ENCODE measurements at places on chromosomes 7 and 10.

DNA sequence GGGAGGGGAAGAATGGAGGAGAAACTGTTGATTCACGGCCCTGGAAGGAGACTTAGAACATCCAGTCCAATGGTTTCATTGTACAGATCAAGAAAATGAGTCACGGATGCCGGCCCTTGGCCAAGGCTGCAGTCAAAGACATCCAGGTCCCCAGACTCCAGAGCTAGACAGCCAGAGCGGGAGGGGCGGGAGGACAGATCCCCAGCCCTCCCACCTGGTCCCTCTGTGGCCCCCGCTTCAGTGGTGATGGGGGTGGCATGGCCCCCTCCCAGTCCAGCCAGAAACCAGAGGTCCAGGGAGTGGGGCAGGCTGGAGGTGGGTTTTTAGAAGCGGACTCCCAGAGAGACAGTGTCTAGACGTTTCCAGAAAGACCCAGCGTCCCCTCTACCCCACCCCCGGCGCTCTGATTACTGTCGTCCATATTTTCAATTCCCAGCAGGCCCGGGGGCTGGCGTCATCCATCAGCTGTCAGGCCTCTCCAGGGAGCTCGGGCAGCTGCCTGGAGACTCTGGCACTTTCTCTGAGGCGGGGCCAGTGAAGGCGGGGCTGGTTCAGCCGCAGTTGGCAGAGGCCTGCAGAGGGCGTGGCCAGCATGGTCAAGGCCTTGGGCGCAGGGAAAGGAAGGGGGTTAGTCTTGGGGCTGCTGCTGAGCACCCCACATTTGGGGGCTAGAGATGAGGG, 8.0 kb upstream of the HSPB1 start:
- peak; percentile 97 for DNase-seq

GRCh38 chr7:2386964-2387669, 16.3 kb upstream of the CHST12 start:
- no peak for DNase-seq

DNA sequence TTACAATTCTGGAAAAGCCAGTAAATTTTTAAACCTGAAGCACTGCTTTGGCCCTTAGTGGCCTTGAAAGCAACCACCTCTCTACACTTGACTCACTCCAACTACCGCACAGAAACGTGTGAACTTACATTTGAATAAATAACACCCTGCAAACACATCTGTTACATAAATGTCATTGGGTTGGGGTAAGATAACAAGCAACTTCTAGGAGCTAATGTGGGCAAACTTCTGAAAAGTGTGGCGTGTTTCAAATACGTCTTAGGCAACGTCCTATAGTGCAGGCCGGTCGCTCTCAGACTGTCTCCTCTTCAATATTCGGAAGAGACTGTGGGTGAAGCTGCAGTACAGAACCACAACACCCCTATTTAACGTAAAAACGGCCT, 474 bp downstream of the ORC5 start:
- peak; percentile 33 for DNase-seq

GRCh38 chr10:129090618-129091366, 376.2 kb upstream of the MGMT start:
- DNase-seq, result peak; percentile 34

DNA sequence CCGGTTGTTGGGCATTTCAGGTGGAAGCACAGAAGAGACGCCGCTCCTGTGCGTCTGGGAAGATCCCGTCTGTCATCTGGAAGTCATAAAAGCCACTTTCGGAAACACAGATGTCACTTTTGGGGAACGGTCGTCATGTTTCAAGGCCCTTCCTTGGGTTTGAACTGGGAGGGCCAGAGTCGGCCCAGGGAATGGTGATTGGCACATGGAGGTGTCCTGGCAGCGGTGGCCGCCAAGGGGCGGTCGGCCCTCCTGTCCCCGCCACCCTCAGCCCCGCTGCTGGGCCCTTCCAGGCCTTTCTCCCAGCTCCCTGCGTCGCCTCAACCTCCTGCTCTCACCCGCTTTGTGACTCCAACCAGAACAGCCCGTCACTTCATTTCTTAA, 115.2 kb upstream of the SFMBT2 start:
- no peak for DNase-seq

DNA sequence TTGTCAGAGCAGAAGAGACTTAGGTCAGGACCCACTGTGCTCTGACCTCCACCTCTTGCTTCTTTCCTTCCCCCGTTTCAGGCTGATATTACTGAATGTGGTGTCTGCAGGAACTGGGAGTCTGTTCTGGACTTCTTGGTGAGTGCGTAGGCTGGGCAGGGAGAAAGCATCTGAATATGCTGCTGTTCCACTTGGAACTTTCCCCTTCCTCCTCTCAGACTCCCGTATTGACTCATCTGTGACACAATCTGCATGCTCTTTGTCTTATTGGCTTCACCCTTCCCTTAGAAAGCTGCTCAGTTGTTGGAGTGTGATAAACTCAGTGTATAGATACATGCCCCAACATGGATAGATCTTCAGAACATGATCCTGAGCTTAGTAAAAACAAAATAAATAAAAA, 137.6 kb upstream of the HABP2 start:
- peak; percentile 4 for DNase-seq

DNA sequence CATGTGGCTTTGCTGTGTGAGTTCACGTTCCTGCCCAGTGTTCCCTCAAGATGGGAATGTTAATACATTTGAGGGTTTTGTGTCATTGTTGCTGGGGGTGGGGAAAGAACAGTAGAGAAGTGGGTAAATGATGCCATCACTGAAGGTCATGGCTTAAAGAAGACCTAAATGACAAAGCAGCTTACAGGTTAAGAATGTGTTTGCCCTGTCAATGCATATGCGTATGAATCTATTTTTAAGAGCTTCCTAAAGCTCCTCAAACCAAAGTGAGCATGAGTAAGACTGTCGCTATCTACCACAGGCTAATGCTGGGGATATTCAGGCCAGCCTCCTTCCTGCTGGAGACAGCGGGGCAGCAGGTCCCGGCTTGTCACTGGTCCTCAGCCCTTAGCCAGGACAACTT, 162.9 kb downstream of the CREB5 start:
- DNase-seq, result no peak

GRCh38 chr10:7471720-7472367, 61.0 kb upstream of the SFMBT2 start:
- DNase-seq, result no peak

- DNase-seq, result no peak
Measured at GRCh38 chr7:38542156-38542555, 89.0 kb downstream of the AMPH start.

- DNase-seq, result no peak
Measured at GRCh38 chr7:156220078-156220605, 407.9 kb upstream of the SHH start.

- DNase-seq, result peak; percentile 12
Measured at GRCh38 chr10:128018236-128018635, 108.0 kb downstream of the MKI67 start.

- DNase-seq, result peak; percentile 77
Measured at GRCh38 chr7:93902777-93903423, 3.5 kb upstream of the GNGT1 start.

GRCh38 chr7:117325836-117326235, 3.0 kb upstream of the WNT2 start:
- DNase-seq, result peak; percentile 77

DNA sequence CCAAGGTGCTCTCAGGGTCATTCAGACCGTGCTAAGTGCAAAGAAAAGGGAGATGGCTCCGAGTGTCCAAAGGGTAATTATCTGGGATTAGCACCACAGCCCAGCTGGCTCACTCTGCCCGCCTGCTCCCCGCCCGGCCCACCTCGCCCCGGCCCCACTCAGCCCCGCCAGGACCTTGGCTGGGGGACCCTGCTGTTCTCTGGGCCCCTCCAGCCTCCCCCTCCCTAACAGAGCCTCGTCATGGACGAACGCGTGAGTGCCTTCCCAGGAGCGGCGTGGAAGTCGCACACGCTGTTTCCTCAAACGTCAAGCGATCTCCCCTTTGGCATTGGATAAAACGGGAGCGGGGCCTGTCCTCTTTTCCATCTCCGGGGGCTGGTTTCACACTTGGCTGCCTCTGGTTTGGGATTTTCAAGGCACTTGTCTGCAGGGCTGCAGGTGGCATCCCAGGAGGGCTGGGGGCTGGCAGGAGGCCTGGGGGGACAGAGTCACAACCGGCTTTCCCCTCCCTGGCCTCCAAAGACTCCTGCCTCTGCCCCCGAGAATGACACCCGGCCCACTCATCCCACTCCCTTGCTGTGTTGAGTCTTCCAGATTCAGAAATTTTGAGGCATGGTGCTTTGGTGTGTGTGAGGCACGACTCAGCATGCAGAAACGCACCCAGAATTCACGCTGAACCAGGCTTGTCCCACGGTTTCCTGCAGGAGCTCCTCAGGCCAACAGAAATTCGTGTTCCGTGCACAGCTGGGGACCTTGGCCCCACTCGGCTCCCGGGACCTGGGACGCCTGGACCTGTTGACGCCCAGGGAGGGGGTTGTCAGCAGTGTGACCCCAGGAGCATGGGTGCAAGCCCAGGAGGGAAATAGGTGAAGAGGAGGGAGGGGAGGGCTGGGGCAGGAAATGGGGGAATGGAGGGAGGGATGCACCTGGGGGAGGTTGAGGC, 110.0 kb downstream of the PDGFA start:
- no peak for DNase-seq

DNA sequence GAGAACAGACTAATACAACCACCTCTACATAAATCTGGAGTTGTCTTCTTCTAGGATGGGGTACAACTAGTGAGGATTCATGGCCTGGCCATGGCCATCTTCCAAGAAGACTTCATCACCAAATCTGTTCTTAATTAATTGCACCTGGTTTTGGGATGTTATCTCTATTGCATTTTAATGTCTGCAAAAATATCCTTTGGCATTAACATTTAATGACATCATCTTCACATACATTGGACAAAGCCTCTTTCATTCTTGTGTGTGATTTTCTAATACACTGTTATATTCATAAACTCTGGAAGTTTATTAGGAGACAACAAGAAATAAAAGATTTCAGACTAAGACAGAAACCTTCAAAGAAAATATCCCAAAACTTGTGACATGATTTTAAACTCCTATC, 124.2 kb upstream of the ABCB5 start:
- peak; percentile 12 for DNase-seq

DNA sequence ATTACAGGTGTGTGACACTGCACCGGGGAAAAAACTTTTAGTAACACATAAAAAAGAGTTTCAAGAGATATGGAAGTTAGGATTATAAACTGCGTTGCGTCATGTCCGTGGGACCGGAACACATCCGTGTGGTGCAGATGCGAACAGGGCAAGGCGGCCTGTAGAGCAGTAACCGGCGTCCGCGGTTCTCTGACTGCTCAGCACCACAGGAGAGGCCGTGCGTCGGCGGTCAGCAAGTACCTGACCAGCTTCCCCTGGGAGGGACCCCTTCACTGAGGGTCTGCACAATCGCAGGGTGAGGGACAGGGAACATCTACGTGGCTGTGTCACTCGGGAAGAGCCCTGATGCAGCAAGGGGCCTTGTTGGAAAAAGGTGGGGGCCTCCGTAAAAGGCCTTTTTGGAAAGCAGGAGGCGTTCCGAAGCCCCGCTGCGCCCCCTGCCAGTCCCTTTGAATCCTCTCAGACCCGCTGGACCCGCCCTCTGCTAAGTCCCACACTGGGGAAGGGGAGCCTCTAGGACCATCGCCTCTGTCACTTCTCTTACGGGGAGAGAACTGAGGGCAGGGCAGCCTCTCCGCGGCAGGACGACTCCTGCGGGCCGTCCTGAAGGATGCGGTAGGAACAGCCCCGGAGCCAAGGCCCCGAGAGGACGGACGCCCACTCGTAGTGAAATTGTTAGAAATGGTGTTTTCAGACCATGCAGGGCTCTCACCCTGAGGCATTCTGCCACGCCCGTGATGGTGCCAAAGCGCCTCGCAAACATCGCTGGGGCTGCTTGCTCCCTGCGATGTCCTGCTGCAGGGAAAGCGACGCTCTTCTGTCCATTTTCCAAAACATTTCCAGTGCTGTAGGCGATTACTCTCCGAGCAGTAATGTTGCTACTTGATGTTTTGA, 771.6 kb upstream of the COBL start:
- no peak for DNase-seq

DNA sequence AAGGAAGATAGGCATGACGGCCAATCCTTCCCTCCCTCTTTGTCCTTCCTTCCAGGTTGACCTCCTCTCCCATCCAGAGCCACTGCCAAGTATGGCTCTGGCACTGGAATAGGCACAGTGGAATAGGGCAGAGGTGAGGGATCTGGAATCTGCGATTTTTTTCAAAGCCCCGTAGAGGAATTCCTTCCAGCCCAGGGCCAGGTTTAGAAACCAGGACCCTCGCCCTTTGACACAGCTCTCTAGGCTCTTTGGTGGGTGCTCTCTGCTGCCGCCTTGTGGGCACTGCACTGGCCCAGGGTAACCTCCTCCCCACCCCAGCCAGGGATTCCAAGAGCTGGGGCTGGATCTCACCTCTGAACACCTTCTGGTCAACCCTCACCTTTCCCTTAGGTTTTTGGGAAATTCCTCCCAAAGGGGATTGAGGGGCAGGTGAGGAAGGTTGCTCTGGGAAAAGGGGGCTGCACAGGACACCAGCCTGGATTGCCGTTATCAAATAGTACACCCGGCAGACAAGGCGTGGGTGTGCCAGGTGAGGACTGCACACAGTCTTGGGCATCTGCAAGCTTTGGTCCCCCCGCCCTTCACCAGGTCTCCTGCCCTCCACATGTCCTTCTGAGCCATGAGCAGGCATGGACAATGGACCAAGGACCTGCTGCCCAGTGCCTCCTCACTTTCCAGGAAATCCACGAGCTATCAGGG, 22.8 kb downstream of the C10orf105 start:
- DNase-seq, result peak; percentile 26

DNA sequence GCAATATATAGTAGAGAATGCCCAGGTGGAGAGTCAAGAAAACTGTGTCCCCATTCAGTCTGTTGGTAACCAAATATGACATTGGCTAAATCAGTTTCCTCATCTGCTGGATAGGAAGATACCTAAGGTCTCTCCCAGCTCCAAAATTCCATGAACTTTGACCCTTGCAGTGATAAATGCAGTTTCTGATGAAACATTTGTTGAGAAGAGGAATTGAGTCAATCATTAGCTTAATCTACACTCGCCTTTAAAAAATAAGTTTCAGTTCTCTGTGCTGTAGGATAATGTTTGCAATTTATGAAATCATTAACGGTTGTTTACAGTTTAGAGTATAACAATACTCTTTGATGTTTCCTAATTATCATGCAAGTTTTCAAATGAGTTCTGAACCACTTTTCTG, 38.0 kb upstream of the SLC25A13 start:
- no peak for DNase-seq

- peak; percentile 11 for DNase-seq
Measured at GRCh38 chr10:28925121-28925663, 247.9 kb downstream of the BAMBI start.

DNA sequence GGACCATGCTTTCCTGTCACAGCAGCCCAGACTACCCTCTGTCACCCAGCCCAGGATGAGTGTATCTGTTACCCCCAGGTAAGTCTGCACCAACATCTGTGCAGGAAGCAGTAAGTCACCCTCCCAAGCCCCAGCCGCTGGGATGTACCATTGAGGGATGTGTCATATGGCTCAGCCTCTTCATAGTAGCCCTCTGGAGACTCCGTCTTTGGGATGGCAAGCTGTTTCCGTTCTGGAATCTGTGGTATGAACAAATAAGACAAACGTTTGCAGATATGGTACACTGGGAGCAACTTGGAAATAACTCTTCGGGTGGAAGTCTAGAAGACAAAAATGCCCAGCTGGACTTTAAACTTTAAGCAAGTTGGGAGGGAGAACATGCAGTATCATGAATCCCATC, 81.3 kb downstream of the AFAP1L2 start:
- no peak for DNase-seq
